NCI-H2029 (cell line): ENCODE measurements at places on chromosomes 6 and 20.

DNA sequence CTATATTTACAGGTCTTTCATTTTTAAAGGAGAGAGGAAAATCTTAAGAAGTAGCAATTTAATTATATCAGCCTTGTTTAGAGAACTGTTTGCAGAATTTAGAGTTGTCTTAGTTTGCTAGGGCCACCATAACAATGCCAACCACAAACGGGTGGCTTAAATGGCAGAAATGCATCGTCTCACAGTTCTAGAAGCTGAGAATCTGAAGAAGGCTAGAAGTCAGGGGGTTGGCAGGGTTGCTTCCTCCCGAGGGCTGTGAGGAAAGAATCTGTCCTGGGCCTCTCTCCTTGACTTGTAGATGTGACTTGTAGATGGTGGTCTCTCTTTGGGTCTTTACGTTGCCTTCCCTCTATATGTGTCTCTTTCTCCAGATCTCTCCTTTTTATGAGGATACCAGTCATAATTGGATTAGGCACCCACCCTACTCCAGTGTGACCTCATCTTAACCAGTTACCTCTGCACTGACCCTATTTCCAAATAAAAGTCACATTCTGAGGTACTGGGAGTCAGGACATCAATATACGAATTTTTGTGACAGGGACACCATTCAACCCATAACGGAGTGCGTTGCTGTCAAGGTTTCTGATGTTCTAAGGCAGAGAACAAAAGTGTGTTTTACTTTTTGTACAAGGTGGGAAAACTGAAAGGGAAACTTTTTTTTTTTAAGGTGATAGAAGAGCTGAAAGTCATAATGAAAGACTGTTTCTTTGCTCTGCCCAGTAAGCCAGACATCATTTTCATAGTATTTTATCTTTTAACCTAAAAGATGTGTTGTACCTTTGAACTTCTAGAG lies 84.4 kb downstream of the SAMD3 start:
- no peak for DNase-seq

- DNase-seq: no peak
Measured at GRCh38 chr6:105258816-105259215, 79.0 kb upstream of the POPDC3 start.

GRCh38 chr6:37615564-37616340 lies 81.9 kb downstream of the MDGA1 start:
- DNase-seq: no peak

DNA sequence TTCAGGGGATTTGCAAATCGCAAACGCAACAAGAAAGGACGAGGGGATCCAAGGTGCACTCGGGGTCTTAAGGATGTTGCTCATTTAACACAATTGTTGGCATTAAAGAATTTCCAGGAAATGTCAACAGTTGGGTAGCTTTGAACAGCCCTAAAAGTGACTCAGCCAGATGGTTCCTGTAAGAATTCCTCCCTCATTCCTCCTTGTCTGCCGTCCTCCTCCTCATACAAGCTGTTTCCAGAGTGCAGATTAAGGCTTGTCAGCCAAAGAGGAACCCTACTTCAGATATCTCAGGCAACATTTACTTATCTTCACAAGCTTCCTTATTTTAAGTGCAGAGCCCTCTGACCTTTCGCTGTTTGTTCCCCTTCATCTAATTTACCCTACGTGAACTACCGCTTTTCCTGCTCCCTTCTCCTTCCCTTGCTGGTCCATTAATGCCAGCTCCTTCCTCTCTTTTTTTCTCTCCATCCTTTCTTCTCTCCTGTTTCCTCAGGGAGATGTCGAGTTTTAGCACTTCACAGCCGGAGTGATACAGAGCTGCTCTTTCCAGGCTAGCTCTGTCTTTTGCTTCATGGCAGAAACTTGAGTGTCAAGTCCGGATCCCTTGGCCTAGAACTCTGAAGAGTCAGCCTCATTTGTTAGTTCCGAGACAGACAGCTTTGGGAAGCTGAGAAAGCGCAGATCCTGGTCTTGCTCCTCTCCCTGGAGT lies 26.1 kb upstream of the TBC1D7 start:
- no peak for DNase-seq

GRCh38 chr6:142669471-142670351 lies 275.3 kb downstream of the HIVEP2 start:
- DNase-seq: no peak

DNA sequence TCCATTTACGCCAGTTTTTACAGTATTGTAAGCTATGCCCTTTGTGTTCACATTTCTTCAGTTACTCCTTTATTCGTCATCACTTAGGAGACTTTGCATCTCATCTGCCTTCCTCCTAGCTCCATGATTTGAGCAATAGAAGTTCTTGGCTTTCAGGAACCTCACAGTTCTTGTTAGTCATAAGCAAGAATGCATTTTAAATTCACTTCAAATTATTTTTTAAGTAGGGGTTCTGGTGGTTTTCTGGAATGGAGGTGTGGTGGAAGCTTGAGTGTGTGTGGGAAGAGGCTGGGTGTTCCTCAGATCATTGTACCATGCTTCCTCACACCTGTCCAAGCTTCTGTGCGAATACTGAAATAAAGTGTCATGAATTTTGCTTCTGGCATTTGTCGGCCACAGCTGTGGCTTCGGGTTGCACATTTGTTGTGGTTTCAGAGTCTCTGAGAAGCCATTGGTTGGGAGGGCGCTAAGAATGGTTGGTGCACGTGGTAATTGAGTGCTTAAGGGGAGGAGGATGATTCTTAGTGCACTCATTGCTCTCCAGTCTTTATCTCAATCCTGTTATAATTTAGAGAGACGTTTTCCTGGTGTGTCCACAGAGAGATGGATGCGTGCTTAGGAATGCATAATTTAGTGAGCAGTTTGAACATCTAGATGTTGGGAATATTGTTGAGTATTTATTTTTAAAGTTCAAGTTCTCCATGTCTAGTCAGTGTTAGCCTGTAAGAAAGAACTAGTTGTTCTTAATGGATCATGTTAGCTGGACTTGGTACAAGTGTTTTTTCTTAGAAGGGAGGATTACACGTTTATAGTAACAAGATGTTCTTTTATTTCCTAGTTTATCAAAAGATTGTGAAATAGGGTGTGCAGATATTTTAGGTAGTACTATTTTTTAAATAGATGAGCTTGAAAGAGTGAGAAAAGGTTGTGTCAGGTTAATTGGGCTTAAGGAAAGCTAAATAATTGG lies 31.9 kb downstream of the FOXO3 start:
- peak; percentile 77 for DNase-seq

DNA sequence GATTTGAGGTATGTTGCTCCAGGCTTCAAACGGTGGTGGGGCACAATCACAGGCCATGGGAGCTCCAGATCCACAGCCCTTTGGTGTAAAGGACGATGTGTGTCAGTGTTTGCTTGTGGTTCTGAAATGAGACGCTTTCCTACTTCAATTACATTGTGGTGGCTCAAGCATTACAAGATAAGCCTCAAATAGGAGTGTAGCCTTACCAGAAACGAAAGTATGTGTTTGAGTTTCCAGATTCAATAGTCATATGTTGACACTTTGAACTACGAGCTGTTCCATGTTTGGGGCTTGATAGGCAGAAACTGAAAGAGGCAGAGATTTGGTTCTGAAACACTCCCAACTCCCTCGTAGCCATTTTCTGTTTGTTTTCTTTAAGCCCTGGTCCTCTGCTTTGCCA lies 187.1 kb downstream of the MYLK4 start:
- peak; percentile 79 for DNase-seq

GRCh38 chr6:113719545-113719944 lies 137.6 kb upstream of the MARCKS start:
- DNase-seq: no peak

DNA sequence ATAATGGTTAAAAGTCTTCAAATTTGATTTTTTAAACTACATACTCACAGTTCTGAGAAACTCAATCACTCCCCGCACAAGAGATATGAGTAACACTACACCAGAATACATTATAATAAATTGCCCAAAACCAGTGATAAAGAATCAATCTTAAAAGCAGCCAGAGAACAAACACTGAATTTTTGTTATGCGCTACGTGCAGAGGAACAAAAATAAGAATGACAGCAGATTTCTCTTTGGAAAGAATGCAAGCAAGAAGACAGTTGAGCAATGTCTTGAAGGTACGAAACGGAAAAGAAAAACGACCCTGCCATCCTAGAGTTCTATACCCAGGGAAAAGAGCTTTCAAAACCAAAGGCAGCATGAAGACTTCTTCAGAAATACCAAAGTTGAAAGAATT lies 216.7 kb downstream of the TTLL2 start:
- no peak for DNase-seq

- no peak for DNase-seq
Measured at GRCh38 chr6:54074578-54075195, 36.6 kb upstream of the MLIP start.

- peak; percentile 57 for DNase-seq
Measured at GRCh38 chr6:2103765-2104523, 141.5 kb downstream of the GMDS start.

DNA sequence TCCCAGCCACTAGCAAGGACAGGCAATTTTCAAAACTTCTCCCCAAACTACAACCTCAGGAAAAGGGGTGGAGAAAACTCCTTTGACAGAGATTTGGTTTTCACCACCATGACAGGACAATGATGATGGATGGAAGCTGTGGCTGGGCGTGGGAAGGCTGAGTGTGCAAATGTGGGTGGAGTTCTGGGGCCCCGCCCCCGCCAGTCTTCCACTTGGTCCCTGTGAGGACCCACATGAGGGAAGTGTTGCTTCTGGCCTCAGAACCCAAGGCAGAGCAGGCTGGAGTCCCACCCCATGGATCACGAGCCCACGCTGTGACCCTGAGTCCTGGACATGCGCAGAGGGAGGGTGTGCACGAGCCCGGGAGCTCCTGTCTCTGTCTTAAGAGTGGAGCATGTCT lies 21.5 kb upstream of the MRGBP start:
- DNase-seq: no peak

- no peak for DNase-seq
Measured at GRCh38 chr6:107075951-107076381, 39.3 kb downstream of the BEND3 start.

- no peak for DNase-seq
Measured at GRCh38 chr6:73800997-73801396, 105.0 kb downstream of the CD109 start.

GRCh38 chr6:111242452-111242851 lies 155.1 kb downstream of the SLC16A10 start:
- DNase-seq: no peak

DNA sequence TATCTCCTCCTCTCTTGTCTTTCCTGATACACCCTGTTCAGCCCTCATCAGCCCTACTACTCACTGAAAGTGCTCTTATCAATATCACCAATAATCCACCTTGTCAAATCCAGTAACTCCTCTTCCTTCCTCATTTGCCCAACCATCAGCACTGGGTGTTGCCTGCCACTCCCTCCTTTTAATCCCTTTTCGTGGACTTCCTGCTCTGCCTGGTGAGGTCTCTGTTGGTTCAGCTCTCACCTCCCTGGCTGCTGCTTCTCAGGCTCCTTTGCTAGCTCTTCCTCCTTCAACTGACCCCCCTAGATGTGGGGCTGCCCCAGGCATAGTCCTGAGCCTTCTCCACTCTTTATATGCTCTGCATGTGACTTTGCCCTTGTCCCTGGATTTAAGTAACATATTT lies 92.5 kb downstream of the PREP start:
- no peak for DNase-seq

DNA sequence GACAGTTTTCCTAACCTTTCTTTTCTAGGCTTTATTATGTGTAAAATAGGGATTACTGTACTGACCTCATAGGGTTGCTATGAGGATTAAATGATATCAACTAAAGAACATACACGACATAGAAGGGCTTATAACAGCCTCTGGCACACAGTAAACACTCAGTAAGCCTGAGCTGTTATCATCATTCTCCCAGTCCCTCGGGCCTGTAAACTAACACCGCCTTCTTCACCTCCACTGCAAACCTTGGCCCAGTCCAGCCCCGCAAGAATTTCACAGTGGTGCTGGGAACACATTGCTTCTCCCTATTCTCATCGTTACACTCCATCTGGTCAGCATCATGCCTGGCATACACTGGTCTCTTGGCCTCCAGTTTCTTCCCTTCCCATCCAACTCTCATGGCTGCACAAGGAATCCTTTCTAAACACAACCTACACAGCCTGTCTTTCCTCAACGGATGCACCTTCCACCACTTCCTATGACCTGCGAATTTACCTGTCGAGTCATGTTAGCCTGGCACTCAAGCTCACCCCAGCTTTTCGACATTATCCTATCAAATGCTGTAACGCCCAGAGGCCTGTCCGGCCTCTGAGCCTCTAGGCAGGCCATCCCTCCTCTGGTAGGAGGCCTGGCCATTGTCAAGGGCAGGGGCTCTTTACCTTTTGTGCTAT lies 92.1 kb downstream of the FYN start:
- peak; percentile 57 for DNase-seq

- DNase-seq: no peak
Measured at GRCh38 chr20:38875175-38875993, 50.8 kb upstream of the FAM83D start.

DNA sequence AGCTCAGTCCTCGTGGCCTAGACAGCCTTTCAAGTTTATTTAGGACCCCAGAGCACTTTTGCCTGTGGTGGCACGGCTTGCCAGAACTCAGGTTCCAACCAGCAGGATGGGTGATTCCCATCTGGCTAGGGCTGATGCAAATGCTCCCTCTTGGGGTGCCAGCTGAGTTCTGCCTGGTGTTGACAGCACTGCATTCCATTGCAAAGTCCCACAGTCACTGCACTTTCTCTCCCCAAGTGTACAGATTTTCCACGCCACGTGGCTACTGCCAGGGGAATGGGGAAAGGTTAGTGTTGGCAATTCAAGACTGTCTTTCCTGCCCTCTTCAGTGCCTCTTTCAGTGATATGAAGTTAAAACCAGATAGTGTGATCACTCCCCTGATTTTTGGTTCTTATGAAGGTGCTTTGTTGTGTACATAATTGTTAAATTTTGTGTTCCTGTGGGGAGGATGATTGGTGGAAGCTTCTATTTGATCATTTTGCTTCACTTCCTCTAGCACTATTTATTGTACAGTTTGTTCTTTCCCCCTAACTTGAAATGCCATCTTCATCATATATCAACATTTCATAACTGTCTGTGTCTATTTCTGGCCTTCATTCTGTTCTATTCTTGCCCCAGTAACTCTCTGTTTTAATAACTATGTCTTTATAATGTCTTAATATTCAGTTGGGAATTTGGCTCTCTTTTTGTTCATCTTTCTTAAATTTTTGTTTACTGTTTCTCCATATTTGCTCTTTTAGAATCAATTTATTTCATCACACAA lies 86.2 kb downstream of the CFAP61 start:
- DNase-seq: no peak

DNA sequence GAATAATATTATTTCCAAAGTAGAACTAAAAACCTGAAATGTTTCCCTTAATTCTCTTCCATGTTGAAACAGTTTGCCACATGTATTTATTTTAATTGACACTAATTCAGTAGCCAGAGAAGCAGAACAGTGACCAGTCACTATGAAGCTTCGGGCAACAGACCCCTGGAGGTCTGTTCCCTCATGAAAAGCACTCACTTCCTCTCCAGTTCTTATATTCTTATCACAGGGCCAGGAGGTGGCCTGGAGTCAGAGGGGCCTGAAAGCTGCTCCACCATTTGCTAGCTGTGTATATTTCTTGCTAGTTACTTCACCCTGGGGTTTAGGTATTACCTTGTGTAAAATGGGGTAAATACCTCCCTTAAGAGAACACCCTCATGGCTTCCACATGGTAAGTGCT lies 49.1 kb downstream of the MAP7 start:
- DNase-seq: no peak

- DNase-seq: no peak
Measured at GRCh38 chr6:16959789-16960188, 142.1 kb upstream of the STMND1 start.
